ENCODE measurements at places on chromosomes 6 and 20.

GRCh38 chr6:125804264-125804663 is 13.5 kb downstream of the NCOA7 start:
- peak; percentile 35 for DNase-seq

GRCh38 chr6:28807682-28808280 is 116.0 kb downstream of the TRIM27 start:
- DNase-seq = no peak

DNA sequence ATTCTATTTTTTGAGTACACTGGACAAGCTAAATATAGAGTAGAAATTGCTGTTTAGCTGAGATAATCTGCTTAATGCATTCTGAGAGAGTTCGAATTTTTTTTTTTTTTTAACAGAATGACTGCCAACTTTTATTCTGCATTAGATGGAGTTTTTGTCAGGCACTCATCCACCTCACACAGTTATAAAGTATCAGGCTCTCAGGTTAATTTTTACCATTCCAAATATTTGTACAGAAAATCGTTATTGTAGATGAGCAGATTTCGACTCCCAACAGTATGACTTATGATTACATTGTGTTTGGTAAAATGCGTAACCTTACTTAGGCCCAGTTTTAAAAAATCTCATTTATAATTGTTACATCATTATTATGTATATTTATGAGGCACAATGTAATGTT is 1731.0 kb downstream of the GRIK2 start:
- DNase-seq = no peak

DNA sequence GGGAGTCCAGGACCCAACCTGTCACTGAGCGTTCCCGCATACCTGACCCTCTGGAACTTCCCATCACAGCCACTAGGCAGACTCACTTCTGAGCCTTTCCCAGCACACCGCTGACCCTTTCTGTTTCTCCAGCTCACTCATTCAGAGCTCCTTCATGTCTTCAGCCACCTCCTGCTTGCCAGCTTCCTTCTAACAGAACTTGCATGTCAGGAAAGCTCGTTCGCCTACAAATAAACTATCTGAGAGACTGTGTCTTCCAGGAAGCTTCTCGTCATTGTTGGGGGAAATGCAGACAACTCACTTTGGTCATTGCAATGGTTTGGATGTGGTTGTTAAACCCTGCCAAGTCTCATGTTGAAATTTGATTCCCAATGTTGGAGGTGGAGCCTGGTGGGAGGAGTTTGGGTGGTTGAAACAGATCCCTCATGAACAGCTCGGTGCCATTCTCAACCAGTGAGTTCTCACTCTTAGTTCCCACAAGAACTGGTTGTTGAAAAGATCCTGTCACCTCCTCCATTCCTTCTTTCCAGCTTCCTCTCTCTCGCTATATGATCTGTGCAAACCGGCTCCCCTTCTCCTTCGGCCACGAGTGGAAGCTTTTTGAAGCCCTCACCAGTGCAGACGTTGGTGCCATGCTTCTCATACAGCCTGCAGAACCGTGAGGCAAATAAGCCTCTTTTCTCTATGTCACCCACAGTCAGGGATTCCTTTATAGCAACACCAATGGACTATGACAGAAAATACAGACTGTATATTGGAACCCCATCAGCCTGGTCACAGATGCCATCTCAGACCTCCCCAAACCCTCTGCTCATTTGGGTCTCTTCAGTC is 1.4 kb upstream of the MUC21 start:
- no peak for DNase-seq

DNA sequence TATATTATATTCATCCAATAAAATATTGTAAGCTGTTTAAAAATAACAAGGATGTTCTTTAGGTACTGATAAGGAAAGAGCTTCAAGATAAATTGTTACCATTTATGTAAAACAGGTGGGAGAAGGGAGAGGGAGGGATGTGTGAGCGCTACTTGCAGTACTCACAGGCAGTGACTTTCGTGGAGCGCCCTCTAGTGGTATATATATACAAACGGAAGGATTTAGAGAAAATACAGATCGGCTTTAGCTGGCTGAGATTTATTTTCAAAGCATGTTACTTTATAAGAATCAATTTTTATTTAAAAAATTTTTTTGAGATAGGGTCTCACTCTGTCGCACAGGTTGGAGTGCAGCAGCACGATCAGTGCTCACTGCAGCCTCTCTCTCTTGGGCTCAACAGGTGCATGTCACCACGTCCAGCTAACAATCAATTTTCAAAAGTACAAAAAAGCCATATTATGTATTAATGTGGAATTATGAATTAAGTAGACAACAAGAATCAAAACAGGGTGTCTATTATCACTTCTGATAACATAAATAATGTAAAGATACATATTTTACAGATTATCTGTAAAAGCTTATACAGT is 3.3 kb upstream of the MOG start:
- peak; percentile 78 for DNase-seq

DNA sequence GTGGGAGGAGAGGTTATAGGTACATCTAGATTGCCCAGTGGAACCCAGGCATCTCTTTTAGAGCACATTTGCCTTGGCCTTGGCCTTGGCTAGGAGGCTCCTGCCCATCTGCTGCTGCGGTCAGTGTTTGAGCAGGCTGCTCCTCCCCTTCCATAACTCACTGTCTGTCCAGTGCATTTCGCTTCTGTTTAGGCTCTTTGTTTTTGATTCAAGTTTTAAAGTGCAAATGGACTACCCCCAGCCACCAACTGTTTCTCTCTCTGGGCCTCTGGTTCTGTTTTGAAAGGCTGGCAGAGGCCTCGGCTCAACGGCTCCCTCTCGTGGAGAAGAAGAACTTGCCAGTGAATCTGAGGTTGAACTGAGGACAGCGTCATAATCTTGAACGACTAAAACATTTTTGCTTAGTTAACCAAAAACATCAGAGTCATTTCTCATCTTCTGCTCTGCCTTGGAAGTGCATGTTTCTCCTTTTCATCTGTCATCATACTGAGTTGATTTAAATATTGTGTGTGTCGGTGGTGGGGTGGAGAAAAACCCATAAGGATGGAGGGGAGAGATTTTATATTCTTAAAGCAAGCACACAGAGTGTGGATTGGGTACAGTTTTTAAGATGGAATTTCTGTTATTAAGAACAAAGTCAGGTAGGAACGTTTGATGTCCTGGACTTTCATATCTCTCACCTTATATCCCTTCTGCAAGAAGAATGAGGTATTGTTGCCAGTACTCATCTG is 171.4 kb downstream of the DTNBP1 start:
- DNase-seq = peak; percentile 70

GRCh38 chr6:110693296-110693695 is 122.0 kb downstream of the CDK19 start:
- DNase-seq = no peak

DNA sequence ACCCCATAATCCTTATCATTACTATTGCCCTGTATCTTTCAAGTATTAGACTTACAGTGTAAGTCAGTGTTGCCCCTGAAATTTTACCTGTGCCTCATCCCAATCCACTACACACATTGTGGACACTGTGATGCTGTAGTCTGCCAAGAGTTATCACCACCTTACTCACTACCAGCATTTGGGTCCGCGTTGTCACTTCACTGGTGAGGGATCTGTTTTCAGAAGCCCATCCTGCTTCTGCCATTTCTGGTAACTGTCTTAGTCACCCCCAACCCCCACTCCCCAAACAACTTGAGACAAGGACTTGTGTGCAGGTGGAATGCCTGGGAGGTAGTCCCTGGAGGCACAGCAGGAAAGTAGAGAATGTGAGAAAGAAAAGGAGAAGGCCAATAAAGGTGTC is 6.0 kb upstream of the RAB44 start:
- DNase-seq = no peak

- no peak for DNase-seq
These were observed 1.8 kb upstream of the B4GALT5 start for GRCh38 chr20:49715466-49715865.

- no peak for DNase-seq
These were observed 104.0 kb downstream of the COL12A1 start for GRCh38 chr6:75101896-75102295.

GRCh38 chr6:44080561-44081521 is 46.4 kb downstream of the MRPL14 start:
- DNase-seq = no peak

GRCh38 chr6:150297327-150298029 is 71.3 kb upstream of the IYD start:
- DNase-seq = no peak

- no peak for DNase-seq
These were observed 43.8 kb upstream of the EIF2S2 start for GRCh38 chr20:34155836-34156235.

- no peak for DNase-seq
These were observed 54.2 kb downstream of the ARMC2 start for GRCh38 chr6:108902382-108902792.

DNA sequence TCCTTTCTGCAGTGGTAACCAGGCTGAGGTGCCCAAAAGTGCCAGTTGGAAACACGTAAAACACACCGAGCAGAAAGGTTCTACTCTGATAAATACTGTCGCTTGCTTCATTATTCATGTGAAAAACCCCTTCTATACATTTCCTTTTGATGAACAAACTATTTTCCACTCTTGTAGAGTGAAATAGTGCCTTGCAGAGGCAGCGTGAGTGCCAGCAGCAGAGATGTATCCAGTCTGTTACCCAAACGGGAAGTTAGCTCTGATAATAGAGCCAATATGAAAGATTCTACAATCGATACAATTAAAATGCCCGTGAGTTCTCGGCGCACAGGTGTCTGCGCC is 1.5 kb downstream of the ZBTB46 start:
- no peak for DNase-seq
